Activated CD4-positive, alpha-beta T cell treated with anti-CD3 and anti-CD28 coated beads for 48 hours (primary cell): ENCODE measurements at places on chromosomes 4 and X.

GRCh38 chr4:20483416-20483815 is 216.8 kb upstream of the PACRGL start:
- DNase-seq = no peak

GRCh38 chr4:86414686-86415085 is 54.8 kb upstream of the MAPK10 start:
- no peak for DNase-seq

- no peak for DNase-seq
Measured at GRCh38 chr4:66357316-66357715, 687.0 kb upstream of the EPHA5 start.

GRCh38 chr4:56155432-56155831 is 206.7 kb downstream of the CEP135 start:
- no peak for DNase-seq

GRCh38 chrX:10243106-10243505 is 86.3 kb downstream of the CLCN4 start:
- DNase-seq = no peak

GRCh38 chrX:154333837-154334271 is 38.3 kb downstream of the TKTL1 start:
- DNase-seq = no peak

DNA sequence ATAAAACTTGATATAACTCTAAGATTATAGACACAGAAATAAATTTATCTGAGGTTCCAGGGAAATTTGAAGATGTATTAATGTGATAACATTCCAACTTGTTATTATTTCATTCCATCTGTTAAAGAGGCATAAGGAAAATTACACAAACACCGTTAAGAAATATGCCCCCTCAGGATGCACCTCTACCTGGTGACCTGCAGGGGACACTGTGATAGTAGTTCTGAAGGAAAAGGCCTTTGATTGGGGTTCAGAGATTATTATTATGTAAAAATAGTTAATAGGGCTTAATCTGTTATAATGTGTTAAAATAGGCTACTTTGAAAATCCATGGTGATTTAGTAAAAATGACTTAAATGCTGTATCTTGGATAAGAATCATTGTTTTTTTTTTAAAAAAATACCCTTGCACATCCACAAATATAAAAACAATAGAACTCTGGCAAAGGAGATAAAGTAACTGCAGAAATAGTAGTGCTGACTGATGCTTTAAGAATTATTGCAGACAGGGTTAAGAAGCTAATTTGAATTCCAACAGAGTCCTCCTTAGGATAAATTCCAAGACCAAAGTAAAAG is 6.1 kb upstream of the ABRAXAS1 start:
- no peak for DNase-seq

DNA sequence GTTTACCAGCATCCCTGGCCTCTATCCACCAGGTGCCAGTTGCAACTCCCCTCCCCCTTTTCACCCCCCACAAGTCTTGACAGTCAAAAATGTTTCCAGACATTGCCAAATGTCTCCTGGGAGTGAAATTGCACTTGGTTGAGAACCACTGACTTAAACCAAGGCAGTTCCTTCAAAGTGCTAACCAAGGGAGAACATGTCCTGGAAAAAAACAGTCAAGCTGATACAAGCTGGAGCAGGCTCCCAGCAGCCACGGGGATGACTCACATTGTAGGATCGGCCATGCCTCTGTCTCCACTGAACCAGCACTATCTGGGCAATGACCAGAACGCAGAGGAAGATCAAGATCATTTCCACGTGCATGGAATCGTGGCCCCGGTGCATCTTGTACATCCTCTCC is 11.4 kb downstream of the RNF175 start:
- DNase-seq = no peak

- DNase-seq = no peak
Measured at GRCh38 chr4:106615961-106616360, 247.4 kb upstream of the GIMD1 start.

- peak; percentile 2 for DNase-seq
Measured at GRCh38 chr4:166165829-166166420, 292.9 kb downstream of the TLL1 start.

DNA sequence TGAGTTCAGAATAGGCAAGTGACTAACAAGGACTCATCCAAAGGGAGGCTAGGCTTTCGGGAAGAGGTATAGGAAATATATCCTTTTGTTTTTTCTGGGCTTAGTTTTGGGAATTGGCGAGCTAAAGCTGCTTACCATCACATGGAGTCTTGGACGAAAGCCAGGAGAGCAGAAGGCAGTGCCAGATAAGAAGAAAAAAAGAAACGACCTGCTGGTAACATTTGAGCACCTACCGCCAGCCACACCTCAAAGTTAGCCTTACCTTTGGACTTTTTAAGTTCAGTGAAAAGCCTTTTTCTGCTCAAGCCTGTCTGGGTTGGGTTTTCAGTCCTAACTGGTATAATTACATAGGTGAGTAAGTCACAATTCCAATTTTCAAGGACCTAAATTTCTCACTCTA is 85.1 kb upstream of the LCORL start:
- no peak for DNase-seq

- DNase-seq = no peak
Measured at GRCh38 chr4:76246025-76246424, 5.5 kb upstream of the FAM47E start.

GRCh38 chrX:7264399-7264798 is 116.4 kb upstream of the PUDP start:
- DNase-seq = no peak

- no peak for DNase-seq
Measured at GRCh38 chrX:109716431-109717028, 16.5 kb downstream of the ACSL4 start.

DNA sequence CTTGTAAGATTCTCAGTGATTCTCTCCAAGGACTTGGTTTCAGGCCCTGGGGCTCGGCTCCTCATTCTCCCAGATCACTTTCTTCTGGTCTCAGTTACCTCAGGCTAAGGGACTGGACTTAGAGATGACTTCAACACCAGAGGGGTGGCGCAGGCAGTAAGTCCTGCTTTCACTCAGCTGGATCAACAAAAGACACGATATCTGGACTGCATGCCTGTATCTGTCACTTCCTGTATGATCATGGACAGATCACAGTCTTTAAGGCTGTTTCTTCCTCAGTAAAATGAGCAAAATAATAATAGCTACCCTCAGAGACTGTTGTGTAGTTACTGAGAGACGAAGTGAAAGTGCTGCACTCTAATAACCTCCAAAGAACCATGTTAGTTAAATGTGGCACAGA is 19.5 kb upstream of the CXCR3 start:
- no peak for DNase-seq

- no peak for DNase-seq
Measured at GRCh38 chrX:68508799-68509198, 9.9 kb downstream of the YIPF6 start.

- no peak for DNase-seq
Measured at GRCh38 chr4:84126061-84126787, 372.9 kb downstream of the NKX6-1 start.

GRCh38 chrX:129640737-129641136 is 14.0 kb downstream of the APLN start:
- no peak for DNase-seq

DNA sequence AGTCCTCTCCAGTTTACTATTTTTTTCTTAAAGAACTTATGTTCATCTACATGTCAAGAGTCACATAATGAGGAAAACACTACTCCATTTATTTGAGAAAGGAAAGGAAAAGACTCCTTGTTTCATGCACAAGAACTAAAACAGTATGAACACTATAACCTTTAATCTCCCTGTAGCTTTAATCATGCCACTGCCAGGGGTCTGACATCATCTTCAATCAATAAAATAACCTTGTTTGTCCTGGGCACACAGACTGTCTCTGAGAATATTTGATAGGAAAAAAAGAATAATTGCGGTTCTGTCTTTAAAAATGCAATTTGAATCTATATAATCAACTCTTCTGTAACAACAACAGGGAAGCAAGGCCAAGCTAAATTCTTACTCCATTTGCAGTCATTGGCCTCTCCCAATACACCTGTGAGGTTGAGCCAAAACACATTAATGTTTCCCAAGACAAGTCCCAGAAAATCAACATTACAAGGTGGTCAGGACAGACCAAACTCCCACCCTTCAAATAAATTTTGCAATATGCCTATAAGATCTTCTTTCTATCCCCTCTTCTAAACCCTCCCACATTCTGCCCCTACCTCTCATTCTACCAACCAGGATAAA is 13.2 kb downstream of the AMOT start:
- no peak for DNase-seq

DNA sequence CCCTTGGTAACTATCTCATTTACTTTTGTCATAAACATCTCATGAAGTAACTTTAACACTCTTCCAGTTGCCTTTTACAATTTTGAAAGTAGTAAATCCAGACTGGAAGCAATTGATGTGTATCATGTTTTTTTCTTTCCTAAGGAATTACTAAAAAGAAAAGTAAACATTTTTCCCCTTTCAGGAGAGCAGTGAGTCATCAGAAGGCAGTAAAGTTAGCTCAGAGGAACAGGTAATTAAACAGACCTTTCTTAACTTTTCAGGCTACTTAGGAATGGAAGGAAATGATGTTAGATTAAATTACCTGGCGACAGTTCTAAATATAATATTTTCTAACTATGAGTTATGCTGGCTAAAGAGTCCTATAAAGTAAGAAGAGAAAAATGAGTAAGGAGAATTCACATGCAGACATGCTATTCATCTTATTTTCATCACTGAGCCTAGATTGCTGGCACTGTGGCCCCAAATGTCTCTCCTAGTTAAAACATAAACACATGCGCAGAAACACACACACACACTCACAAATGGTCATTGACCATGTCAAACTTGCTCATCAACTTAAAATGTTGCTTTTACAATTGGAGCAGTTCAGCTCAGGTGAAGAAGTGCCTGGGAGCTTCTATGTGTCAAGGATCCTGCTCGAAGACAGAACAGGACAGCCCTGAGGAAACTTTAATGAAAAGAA is 9.3 kb downstream of the DMP1 start:
- DNase-seq = no peak

GRCh38 chr4:25158817-25159216 is 1.4 kb downstream of the SEPSECS start:
- no peak for DNase-seq

DNA sequence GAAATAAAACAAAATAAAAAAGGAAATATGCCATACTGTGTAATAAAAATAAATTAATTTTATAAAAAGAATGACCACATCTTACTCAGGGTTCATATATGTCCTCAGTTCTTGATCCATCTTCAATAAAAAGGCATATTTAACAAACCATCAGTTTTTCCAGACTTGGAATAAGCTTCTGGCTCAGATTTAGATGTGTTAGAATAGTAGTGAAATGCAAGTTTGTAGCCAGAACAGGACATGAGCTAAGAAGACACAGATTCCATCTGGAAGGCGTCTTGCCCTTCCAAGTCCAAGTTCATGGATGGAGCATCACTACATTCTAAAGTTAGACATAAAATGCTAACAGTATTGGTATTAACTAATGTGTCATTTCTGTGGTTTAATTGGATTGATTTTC is 10.3 kb upstream of the LSM6 start:
- DNase-seq = no peak

DNA sequence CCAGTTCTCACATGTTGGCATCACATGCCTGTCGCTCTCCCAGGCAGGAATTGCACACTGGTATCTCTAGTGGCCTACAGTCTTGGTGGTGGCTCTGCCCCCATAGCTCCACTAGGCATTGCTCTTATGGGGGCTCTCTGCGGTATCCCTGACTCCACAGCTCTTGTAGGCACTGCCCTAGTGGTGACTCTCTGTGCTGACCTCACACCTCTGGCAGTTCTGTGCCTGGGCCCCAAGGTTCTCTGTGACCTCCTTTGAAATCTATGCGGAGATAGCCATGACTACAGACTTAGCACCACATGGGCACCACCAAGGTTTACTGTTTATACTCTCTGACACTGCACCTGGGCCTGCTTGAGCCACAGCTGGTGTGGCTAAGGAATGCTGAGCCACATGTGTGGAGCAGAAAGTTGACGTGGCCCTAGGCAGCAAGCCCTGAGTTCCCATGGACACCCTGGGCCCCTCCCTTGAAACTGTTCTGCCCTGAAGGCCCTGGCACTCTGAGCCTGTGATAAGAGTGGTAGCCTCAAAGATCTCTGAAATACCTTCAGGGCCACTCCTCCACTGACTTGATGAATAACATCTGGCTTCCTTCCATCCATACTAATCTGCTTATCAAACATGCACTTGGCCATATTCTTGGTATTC is 8.0 kb downstream of the SLC9B1 start:
- DNase-seq = no peak

DNA sequence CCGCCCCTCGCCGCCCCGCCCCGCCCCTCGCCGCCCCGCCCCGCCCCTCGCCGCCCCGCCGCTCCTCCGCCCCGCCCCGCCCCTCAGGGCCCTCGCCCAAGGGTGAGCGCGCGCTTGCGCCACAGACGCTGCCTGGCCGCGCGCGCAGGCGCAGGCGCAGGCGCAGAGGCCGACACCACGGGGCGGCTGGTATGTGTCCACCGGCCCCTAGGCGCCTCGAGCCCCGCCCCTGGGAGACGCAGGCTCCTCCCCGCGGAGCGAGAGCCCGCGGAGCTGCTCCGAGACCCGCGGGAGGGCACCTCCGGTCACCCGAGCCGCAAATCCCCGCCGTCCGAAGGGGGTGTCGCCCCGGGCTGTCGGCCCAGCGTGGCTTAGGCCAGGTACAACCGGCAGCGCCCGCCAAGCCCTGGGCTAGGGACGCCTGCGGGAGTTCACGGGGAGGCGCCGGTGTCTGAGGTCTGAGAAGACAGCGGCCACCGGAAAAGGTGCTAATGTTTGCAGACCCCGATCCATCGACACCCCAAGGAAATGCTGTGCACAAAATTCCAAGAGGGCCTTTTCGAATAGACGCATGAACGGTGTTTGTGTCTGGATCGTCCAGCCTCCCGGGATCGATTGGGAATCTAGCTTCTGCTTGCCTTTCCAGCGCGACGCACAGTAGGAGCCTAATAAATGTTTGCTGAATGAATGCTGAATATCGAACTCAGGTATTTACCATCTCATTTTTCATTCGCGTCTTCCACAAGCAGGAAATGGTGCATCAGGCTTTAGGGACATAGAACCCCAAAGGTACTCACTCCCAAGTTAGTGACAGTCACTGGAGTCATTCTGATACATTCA is 473 bp upstream of the CCNQ start:
- DNase-seq = peak; percentile 89

DNA sequence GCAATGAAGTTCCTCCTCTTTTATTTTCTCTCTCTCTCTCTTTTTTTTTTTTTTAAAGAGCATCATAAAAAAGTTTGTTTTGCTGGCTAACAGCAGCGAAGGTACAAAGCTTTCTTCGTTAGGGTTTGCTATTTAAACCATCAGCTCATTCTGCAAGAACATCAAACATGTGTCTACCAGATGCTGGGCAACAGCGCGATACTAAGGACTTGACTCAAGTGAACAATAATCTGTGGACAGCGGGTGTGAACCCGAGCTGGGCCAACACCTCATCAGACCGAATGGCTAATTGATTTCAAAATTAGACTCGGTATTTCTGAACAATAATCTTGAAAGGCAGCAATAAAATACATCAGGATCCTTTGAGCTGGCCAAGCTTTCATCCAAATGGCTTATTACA is 246.4 kb downstream of the FBXO8 start:
- DNase-seq = no peak

- no peak for DNase-seq
Measured at GRCh38 chr4:123495530-123495929, 98.9 kb downstream of the SPRY1 start.
